Activated T-cell treated with anti-CD3 and anti-CD28 coated beads, Interleukin-2, amount 50 U/mL, for 72 hours (primary cell): ENCODE measurements at places on chromosomes 2 and 18. TPM values are rescaled to one million over a fixed set of nuclear protein-coding genes. Genes with fewer than 3 reads are reported as not detected.

Gene LAMA3
- not detected for total RNA-seq

DNA sequence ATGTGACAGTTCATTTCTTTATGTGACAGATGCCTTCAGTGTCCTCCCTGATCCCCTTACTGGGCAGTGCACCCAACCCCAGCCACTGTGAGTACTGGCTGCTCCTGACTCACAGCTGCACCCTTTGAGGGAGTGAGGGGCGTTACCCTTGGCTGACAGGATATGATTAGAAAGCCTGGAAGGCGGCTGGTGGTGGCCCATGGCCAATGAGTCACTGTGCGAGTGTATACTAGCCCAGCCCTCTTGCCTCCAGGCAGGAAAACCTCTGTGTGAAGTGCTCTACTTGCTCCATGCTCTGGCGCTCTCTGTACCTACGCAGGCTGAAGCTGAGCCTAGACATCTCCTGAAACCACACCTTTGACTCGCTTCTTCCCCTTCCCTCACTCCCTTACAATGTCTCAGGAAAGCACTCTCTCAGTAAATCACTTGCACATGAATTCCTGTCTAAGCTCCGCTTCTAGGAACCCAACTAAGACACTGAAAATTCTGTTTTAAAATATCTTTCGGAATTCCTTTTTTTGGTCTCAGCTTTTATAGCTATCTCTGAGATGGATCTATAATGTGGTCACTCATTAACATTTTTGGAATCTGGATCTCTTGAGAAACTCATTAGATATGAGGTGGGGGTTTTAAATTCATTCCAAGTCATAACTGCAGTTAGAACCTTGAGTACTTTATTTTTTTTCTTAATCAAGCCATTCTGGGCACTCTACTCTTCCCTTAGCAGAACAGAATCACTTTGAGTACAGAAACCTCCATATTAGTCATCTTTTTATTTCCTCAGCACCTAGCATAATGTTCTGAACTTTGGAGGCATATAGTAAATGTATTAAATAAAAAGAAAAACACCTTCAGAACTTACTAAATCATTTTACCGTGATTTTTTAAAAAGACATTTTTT, 25.3 kb upstream of the STAM2 start:
- H3K4me1 ChIP-seq, result peaks cover 9% of the 10 kb centered on the region
- H3K36me3 ChIP-seq, result no peaks in the 10 kb centered on the region
- no peak overlapping the region for H3K27ac ChIP-seq
- H3K27me3 ChIP-seq, result peaks cover 29% of the 10 kb centered on the region
- DNase-seq, result peak; percentile 38

DNA sequence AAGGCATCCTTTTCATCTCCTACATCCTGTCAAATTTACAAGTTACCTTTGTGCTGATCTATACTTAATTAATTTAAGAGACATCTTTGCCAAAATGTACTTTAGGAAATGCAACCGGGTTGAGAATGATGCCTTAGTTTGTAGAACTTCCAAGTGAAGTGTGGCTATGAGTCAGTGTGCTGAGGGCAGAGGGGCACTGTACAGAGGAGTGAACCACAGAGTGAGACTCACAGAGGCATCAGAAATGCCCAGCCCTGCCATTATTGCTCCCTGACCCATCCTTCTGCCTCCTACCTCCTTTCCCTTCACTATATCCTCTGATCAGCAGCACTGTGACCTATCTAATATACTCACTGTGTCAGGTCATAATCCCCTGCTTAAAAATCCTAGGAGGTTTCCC, 320.1 kb downstream of the LRRTM1 start:
- DNase-seq, result no peak
- H3K27me3 ChIP-seq, result no peaks in the 10 kb centered on the region
- H3K27ac ChIP-seq, result no peak overlapping the region
- H3K4me1 ChIP-seq, result no peaks in the 10 kb centered on the region
- peaks cover 1% of the 10 kb centered on the region for H3K36me3 ChIP-seq

- H3K27ac ChIP-seq, result no peak overlapping the region
- no peaks in the 10 kb centered on the region for H3K27me3 ChIP-seq
These were observed 248.6 kb downstream of the LOXHD1 start for GRCh38 chr18:46408334-46408987.

GRCh38 chr2:174588463-174588862, 9.1 kb downstream of the WIPF1 start:
- peak overlapping the region; percentile 4 for H3K4me3 ChIP-seq
- DNase-seq, result no peak
- peak overlapping the region; percentile 88 for H3K27ac ChIP-seq
- H3K27me3 ChIP-seq, result no peaks in the 10 kb centered on the region
- peaks cover 88% of the 10 kb centered on the region for H3K4me1 ChIP-seq

Gene GPR45
- total RNA-seq, result not detected

Gene SERPINB8
- total RNA-seq, result 18.6 TPM

Gene AQP12B
- total RNA-seq, result not detected
